Gastroesophageal sphincter (tissue), 4 donors: ENCODE measurements at places on chromosomes 13 and 19. TPM values are rescaled to one million over a fixed set of nuclear protein-coding genes. Genes with fewer than 3 reads are reported as not detected.
A peak's percentile ranks its signal among the peaks of the same experiment; 100 is the strongest.

WDR83 gene
- 16.8 TPM for total RNA-seq

CERS1 gene
- total RNA-seq, result 0.73 TPM

LHB gene
- not detected for total RNA-seq

CYP4F12 gene
- total RNA-seq, result 5.9 TPM

ZNF486 gene
- total RNA-seq, result 2.6 TPM

DNA sequence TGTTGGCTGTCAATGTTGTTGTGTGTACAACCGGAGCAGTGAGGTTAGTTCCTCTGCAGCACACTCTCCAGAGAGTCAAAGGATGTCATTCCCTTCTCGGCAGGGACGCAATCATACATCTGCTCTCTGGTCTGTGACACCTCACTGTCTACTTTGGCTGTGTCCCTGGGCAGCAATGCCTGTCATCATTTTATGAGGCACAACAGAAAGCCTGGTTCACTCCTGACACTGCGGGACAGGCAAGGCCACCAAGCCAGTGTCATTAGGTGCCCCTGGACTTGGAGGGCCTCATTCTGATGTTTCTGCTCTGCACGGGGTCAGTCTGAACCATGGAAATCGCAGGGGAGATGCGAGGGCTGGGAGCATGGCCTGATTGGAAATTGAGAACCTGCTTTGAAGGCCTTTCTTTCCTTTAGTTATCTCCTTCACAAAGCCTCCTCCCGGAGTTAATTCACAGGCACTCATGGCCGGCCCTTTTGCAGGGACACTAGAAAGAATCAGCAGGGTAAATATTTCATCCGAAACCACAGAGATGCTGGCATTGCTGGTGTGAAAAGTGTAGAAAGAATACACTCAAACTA lies 284.4 kb downstream of the ZNF536 start:
- ATAC-seq, result no peak

DNA sequence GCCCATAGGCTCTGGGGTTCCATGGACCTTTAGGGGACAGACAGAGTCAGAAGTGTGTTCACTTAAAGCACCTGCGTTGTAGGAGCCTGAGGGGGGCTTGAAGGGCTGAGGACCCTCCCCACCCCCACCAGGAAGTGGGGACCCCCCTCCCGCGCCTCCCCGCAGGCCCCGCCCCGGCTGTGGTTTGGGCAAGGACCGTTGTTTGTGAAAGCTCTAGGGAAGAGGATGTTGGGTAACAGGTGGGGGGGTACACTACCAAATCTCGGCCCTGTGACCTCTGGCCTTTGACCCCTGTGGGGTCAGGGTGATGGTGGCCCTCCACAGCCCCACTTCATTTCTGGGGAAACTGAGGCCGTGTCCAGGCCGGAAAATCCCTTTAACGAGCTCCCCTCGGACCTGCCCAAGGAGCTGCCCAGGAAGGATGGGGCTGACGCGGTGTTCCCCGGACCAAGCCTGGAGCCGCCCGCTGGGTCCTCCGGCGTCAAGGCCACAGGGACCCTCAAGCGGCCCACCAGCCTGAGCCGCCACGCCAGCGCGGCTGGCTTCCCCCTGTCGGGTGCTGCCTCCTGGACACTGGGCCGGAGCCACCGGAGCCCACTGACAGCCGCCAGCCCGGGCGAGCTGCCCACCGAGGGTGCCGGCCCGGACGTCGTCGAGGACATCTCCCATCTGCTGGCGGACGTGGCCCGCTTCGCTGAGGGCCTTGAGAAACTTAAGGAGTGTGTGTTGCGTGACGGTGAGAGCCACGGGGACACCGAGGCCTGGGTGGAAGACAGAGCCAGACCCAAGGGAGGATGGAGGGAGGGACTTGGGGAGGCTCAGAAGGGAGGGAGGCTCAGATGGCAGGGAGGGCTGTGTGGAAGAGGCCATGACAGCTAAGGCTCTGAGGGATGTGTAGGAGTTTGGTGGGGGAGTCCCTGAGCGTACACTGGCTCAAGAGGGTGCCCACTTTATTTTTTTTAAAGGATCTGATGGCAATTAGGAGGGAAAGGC lies 1.3 kb downstream of the ARHGAP45 start:
- no peak for ATAC-seq

- ATAC-seq, result no peak
Measured at GRCh38 chr13:24381541-24382265, 72.3 kb downstream of the C1QTNF9 start.

DNA sequence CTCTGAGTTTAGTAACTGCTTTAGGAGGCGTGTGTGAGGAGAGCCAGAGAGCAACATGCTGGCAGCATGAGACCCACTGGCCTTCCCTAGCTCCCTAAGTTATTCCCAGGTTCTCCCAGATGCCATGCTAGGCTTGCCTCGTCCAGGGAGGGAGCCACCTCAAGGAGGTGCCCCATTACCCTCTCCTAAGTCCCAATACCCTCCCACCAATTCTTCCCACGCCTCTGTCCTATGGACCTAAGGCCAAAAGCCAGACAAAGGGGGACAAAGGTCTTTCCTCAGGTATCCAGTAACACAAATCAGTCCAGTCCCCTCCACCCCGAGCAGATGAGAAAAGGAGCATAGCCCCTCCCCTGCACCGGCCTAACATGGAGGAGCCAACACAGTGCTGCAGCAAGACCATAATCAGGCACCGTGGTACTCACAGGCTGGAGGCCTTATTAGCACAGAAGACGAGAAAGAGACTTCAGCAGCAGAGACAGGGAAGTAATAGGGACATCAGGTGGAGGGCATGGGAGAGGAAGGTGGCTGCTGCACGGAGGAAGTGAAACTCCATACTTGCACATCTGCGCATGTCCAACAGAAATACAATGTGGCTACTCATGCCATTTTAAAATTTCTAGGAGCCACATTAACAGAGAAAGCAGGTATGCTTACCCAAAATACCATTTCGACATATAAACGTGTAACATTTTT lies 46.3 kb downstream of the BRD4 start:
- ATAC-seq, result no peak

DNA sequence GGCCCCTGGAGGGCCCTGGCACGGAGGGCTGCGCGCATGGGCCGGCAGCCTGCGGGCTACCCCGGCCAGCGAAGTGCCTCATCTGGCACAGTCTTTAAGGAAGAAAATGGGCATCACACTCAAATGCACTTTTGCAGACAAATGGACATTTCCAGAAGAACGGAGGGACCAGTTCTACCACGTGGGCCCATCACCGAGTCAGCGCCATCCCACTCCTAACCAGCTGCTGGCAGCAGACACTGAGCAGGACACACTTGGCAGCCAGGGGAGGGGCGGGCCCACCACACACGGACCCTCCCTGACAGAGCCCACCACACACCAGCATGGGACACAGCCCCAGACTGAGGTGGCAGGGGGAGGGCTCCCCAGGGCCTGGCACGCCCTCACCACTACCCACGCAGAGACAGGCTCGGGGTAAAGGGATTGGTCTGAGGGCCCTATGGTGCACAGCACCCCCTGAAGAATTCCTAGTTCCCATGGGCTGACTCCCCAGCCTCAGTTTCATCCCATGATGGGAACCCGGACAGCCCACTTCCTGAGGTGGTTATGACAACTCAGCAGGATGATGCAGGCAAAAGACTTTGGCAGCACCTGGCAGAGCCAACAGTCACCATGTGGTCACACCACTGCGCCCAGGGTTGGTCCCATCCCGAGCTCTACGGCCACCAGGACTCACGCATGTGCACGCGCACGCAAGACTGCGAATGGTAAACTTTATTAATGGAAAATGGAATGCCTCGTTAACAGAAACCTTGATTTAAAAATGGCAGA lies 18.7 kb upstream of the TINCR start:
- ATAC-seq, result no peak

GRCh38 chr13:43085545-43085944 lies 62.2 kb downstream of the DNAJC15 start:
- ATAC-seq, result no peak

GRCh38 chr19:27748551-27749152 lies 1464.3 kb downstream of the UQCRFS1 start:
- no peak for ATAC-seq

DNA sequence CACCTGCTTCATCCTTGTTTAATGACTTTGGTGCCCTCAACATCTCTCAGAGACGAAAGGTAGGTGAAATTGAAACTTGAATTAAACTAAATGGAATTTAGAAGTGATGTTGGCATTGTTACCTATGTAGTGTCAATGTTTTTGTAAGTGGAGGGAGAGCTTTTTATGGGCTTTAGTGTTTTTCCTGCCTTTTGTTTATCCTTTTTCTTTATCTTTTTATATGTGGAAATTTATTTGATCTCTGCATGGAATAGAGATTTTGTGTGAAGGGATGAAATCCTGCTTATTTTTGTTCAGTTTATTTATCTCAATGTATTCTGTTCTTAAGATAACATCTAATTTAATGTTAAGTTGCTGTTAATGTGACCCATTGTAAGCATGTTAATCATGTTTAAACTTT lies 39.5 kb downstream of the PAN3 start:
- ATAC-seq, result no peak

- ATAC-seq, result peak; percentile 41
Measured at GRCh38 chr13:113774177-113775107, 15.4 kb downstream of the TMEM255B start.

GRCh38 chr19:28555317-28555716 lies 657.6 kb downstream of the UQCRFS1 start:
- ATAC-seq, result no peak

DNA sequence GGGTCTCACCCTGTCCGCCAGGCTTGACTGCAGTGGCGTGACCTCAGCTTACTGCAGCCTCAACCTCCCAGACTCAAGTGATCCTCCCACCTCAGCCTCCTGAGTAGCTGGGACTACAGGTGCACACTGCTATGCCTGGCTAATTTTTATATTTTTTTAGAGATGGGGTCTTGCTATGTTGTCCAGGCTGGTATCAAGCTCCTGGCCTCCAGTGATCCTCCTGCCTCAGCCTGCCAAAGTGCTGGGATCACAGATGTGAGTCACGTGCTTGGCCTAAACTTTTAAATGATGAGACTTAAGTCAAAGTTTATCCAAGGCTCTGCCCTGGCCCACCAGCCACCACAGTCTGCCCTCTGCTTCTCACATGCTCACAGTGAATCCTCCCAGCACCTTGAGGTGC lies 2.2 kb downstream of the C19orf33 start:
- no peak for ATAC-seq

DNA sequence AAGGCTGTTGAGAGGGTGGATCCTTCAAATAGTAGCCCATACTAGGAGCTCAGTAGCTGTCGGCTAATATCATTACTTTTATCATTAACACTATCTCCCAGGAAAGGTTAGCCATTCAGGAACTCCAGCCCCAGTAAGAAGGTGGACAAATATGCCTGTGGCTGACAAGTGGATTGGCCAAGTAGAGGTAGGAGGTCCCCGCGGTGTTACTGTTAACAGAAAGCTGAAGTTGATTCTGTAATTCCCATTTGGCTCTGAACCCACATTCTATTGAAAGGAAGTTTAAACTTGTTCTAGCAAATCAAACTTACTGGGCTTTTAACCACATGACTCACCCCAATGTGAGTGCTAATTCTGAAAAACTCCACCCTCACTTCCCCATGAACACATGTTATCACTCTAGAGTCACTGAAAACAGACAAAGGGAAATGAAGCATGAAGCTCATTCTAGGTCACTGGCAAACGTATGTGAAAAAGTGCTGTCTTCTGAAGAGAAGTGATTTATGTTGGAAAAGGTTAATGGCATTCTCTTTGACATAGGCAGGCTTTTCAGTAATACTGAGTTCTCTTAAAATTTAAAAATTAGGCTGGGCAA lies 273.5 kb downstream of the FGF14 start:
- ATAC-seq, result peak; percentile 72
